C1 segment of cervical spinal cord (tissue), 14 donors: ENCODE measurements at places on chromosomes 5 and 9.

DNA sequence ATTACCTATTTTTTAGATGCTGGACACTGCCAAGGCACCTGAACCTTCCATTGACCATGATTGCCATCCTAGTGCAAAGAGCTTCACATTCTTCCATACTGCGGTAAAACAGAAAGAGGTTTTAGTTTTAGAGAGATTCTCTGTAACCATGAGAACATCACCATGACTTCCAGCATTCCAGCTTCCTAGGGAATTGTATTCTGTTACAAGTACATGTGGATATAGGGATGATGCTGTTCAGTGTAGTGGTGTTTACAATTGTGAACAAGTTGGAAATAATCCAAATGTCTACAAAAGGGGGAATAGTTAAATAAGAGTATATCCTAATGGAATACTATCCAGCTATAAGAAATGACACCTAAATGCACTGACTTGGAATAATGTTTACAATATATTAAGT is 22.4 kb downstream of the NIPSNAP3B start:
- DNase-seq, result no peak

DNA sequence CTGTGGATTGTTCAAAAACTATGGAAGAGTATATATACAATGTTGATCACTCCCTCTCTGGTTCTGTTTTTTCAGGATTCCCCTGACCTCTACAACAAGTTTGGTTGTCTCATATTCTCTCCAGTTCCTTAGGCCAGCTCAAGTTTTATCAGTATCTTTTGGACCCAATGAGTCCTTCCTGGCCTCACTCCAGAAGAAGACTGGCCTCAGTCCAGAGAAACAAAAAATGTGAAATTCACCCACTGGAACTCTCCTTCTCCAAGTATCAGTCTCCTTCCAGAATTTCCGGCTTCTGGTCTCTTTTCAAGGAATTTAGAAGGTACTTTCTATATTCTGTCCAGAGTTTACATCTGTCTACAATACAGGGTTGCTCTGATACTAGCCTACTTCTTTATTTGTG is 537.8 kb upstream of the FTMT start:
- no peak for DNase-seq

DNA sequence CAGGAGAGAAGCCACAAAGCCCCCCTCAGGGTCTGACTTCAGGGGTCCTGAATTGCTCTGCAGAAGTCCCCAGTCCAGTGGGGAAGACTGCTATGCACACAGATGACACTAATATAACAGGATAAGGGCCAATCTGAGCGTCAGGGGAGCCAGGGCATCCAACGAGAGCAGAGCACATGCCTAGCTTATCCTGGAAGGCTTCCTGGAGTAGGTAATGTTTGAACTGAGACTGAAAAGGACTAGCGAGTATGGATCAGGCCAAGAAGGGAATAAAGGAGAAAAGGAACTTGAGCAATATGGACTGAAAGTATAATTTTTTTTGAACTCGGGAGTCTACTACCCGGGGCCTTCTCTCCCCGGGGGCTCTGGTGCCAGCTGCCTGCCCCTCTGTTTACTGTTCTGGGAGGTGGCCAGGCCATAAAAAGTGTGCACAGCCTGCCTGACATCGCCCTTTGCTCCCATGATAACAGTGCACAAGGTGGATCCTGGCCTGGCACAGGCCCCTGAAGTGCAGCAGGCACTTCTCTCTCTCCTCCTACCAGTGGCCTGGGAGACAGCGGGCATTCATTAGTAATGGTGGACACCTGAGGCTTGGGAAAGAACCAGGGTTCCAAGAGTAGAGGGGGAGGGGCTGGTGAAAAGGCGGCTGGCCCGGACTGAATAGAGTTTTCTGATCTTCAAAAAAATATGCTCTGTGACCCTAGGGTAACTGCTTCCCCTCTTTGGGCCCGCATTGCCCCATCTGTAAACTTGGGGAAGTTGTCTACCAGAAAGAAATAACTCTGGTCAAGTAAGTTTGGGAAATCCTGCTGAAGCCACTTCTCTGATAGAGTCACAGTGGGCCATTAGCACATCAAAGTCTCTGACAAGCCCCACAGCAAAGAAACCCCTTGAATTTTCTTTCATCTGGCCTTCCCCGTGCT is 4.6 kb upstream of the SLC6A7 start:
- no peak for DNase-seq

- DNase-seq, result no peak
These were observed 8.7 kb downstream of the ASS1 start for GRCh38 chr9:130453487-130453886.

- DNase-seq, result no peak
These were observed 545 bp downstream of the DIPK1B start for GRCh38 chr9:136712690-136713544.

GRCh38 chr5:168153876-168154270 is 137.6 kb upstream of the WWC1 start:
- no peak for DNase-seq

DNA sequence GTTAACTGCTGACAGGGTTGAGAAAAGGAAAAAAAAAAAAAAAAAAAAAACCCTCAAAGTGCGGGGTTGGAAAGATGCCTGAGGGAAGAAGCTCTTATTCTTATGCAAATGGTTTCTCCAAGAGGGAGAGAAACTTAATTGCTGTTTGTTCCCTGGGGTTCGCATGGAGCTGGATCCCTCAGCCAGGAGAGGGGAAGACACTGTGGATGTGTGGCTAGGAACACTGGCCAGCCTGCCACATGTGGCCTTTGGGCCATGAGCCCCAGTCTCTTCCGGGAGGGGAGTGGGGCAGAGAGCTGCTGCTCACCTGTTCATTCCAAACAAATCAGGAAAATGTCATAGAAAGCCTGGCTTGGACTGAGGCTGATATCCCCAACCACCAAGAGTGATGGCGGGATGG is 9.4 kb upstream of the SCGB3A2 start:
- DNase-seq, result no peak

- DNase-seq, result no peak
These were observed 282.2 kb downstream of the TAF11L14 start for GRCh38 chr5:17916446-17916845.

DNA sequence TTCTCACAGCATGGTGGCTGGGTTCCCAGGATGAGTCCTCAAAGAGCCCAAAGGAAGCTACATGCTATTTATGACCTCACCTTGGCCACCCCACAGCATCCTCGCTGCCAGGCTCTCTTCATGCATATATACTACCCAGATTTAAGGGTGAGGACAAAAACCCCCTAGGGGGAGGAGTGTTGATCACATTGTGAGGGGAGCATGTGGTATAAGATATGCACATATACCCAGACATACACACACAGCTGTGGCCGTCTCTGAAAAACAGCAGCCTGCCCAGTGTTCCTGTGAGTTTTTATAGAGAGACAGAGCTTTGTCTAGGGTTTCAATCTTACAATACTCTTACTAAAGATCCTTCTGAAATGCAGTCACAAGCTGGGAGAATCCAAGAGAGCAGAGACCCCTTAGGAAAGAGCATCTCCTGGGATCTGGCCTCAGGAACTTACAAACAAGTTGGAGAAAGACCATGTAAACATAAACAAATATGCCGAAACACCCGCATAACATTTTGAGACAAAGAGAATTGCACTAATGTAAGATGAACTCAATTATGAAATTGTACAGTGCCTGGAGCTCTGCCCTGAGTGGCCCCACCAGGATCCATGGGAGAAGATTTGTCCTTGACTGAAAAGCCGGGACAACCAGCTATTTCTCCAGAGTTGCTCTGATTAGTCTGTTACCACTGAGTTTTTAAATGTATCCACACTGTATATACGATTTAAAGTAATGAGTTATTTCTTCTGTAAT is 146.4 kb downstream of the GADD45G start:
- DNase-seq, result no peak

- DNase-seq, result no peak
These were observed 35.1 kb downstream of the GRIA1 start for GRCh38 chr5:153525536-153525935.

- no peak for DNase-seq
These were observed 48.7 kb downstream of the KIAA1958 start for GRCh38 chr9:112535301-112535700.

GRCh38 chr5:168274406-168274805 is 17.0 kb upstream of the WWC1 start:
- no peak for DNase-seq

DNA sequence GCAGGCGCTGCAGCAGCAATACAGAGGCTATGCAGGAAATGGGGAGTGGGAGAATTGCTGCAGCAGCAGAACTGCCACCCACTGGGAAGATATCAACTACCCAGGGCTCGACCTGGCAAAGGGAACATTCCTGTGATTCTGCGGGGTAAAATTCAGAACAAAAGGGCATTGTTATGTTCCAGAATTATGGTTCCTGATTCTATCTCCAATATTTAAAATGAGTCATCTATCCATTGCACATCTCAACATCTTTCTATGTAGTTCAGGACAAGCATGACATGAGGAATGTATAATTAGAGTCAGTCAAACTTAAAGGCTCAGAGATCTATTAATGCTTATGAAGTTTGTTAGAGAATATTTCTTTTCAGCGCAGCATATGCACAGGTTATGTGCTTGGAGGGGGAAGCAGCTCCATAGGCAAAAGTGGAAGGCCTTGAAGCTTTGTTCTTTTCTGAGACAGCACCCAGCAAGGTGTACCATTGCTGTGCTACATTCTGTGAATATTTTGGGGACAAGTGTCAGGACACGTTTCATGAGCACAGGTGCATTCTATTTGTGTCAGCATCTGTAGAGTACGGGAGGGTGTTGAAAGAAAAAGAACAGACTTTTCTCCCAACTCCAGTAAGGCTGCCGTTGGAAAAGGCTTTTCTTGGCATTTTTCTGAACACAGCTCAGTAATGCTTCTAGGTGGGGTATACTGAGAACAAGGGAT is 395.6 kb upstream of the MPDZ start:
- no peak for DNase-seq

DNA sequence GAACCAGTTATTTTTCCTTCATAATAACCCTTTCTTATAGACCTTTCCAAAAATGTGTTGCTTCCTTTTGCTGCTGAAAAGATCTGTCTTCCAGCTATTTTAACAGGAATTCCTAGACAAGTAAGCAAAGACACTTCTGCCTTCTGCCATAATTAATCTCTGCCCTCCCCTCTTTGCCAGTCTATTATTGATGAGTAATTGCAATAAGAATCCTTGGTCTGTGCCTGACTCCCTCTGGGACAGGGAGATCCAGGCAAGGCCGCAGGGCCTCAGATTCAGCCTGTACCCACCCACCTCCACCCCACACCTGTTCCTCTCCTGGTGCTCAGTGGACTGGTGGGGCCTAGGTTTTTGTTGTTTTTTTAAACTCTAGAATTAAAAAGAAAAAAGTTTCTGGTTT is 8.3 kb downstream of the FOXD1 start:
- DNase-seq, result no peak

DNA sequence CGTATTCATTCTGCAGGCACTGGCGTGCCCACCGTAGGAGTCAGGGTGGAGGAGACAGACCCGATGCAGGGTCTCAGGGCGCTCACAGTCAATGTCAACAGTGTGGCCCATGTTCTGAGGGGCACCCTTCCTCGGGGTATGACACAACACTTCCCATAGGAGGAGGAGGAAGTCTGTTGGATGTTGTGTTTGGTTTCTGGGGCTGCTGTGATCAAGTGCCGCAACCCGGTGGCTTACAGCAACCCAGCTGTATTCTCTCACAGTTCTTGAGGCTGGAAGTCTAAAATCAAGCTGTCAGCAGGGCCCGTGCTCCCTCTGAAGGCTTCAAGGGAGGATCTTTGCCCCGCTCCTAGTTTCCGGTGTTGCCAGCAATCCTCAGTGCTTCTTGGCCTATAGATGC is 5.6 kb upstream of the HNRNPAB start:
- no peak for DNase-seq

GRCh38 chr5:156473269-156473908 is 146.4 kb downstream of the SGCD start:
- DNase-seq, result no peak

DNA sequence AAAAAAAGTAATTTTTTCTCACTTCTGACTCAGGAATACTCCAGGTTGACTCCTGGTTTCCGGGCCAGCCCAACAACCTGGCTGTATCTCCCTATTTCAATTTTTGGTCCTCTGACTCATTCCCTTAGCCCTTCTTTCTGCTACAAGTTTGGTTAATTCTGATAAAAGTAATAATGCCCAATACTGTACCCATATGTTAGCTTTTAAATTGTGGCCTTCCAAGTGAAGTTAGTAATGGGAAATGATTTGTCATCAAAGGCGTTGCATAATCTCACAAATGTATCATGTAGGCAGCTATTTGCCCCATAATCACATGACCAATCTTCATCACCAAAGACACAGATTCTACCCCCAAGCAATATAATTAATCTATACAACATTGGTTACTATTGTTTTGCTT is 31.1 kb upstream of the BNC2 start:
- DNase-seq, result no peak

- no peak for DNase-seq
These were observed 272.8 kb downstream of the DENND1A start for GRCh38 chr9:123657099-123657498.

GRCh38 chr9:3993773-3994172 is 306.1 kb downstream of the GLIS3 start:
- no peak for DNase-seq

- no peak for DNase-seq
These were observed 177.4 kb downstream of the NSG2 start for GRCh38 chr5:174222891-174223290.

GRCh38 chr9:71725590-71726338 is 42.5 kb downstream of the CEMIP2 start:
- DNase-seq, result no peak

- DNase-seq, result peak; percentile 81
These were observed 131.0 kb downstream of the ADAMTS16 start for GRCh38 chr5:5270958-5271785.

- DNase-seq, result no peak
These were observed 69.5 kb upstream of the RAD23B start for GRCh38 chr9:107213561-107214028.

DNA sequence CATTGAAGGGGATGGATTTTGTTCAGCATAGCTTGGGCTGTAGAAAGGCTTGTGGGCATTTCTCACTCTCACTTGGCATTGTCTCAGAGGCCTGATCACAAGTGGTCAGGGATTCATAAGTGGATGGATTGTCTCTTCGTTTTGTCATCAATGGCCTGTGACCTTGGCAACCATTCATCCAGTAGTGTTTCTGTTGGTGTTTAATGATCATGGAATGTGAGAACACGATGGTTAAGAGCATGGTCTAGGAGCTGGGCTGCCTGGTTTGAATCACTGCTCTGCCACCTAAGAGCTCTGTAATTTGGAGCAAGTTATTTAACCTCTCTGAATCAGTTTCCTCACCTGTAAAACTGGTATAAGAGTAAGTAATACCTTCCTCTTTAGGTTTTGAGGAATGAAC is 430.1 kb upstream of the MEF2C start:
- no peak for DNase-seq

GRCh38 chr5:157611571-157612476 is 36.2 kb upstream of the ADAM19 start:
- no peak for DNase-seq

DNA sequence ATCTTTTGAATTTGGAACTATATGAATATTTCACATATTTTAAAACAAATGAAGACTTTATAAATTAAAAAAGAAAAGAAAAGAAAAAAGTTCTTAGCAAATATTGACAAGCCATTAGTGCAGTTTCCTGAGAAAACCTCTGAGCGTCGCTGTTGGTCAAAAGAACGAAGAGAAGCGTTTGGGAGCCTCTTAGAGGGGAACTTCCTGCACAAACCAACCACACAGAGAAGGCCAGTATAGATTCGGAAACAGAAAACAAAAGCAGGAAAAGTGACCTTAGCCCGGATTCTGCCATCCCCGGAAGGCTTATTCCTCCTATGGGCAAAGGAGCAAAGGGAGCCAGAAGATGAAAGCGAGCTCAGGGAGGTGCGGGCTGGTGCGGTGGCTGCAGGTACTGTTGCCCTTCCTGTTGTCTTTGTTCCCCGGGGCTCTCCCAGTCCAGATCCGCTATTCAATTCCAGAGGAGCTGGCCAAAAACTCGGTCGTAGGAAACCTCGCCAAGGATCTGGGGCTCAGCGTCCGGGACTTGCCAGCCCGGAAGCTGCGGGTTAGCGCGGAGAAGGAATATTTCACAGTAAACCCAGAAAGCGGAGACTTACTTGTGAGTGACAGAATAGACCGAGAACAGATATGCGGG is at the start of gene PCDHGB2:
Gene PCDHGB2 (plus strand): TSS at position 205 of the 637 bp plus-strand sequence. CDS start 142 bp downstream, at position 347.
- no peak for DNase-seq
